Activated effector memory CD4-positive, alpha-beta T cell treated with anti-CD3 and anti-CD28 coated beads, Interleukin-2, amount 50 U/mL, for 16 hours (primary cell): ENCODE measurements at places on chromosomes 3 and 15.

DNA sequence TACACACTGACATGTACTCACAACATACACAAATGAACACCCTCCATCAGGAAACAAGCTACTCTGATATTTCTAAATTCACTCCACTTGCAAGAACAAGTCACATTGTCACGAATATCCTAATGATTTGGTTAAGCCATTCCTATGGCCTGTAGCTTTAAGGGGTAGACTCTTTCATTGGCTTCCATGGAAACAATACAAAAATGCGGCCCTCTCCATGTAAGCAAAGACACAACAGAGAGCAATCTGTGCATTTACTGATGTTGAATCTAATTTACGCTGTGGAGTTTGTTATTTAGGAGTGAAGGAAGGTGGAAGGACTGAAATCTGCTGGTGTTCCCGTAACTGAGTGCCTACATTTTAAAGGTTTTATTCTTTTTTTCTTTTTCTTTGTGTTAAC lies 114.5 kb downstream of the FMN1 start:
- no peak for DNase-seq

DNA sequence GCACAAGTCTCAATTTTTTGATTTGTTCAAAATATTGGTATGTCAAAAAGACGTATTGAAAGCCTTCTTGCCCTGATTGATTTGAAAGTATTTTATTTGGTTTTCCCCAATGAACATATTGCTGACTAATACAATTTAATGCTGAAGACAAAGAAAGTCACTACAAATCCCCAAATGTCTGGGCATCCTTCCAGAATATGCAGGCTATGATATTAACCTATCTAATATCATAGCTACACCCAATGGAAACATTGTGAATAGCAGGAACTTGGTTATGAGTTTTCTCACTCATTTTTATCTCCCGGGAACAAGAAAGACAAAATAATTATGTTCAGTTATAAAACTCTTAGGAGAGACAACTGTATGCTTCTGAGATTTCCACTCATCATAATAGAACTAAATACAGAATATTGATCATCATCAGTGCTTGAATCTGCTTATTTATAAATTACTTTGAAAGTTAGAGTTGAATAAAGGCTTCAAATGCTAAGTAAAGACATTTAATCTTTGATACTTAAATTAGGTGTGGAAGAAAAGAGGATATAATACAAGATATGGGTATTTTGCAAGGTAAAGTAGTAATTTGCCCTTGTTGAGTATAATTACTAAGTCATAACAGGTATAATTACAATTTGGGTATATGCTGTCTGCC lies 483.9 kb downstream of the RBMS3 start:
- DNase-seq: no peak

- no peak for DNase-seq
These were observed 779.5 kb downstream of the ROBO1 start for GRCh38 chr3:78988324-78988723.

DNA sequence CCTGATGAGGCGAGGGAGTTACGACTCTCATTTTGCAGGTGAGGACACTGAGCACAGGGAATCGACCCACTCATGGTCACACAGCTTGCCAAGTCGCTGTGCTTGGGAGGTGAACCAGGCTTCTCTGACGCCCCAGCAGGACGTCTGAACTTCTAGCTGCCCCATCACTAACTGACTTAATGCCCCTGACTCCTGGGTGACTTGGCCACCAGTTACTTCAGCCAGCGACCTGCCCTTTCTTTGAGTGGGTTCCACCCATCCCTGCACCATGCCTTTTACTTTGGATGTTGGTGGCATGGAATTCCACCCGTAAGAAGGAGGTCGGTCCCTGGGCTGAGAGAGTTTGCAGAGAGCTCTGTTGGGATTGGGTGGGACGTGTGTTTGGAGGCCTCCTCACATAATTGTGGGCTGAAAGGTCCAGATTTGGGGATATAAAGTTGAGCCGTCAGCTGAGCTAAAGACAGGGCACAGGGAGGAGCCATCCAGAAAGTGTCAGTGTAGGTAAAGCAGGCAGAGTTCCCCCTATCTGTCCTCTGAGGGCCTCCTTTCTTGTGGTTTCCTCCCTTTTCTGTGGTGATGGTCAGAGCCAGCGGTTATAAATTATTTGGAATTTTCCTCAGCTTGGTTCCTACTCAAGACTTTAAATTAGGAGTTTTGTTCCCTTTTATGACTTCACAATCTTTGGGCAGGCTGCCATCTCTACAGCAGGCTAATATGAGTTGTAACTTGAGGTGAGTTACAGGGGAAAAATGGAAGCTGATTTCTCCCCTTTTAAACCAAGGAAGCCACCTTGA lies 55.0 kb downstream of the FLNB start:
- no peak for DNase-seq

DNA sequence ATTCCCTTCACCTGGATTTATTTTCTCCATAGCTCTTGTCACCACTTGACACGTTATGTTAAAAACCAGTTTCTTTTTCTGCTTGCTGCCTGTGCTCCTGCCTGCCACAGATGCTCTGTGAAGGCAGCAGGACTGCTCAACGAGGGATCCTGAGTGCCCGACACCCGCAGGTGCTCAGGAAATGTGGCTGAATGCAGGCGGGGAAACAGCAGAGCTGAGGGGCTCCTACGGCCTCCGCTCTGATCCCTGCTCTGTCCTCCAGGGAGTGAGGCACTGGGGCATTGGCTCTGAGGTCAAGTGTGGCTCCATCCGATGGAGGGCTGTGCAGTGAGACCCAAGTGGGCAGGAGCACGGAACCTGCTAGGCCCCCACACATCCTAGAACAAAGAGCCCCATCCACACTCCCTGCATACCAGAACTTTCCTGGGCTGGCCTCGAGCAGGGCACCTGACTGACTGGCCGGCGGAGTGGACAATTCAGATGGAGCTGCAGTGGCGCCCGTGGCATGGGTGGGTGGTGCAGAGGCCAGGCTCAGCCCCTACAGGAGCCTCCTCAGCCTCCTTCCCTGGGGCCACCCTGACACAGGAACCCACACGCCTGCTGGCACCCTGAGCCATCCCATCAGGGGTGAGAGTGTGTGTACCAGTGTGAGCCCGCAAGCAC lies 27.9 kb downstream of the IQSEC1 start:
- DNase-seq: no peak

DNA sequence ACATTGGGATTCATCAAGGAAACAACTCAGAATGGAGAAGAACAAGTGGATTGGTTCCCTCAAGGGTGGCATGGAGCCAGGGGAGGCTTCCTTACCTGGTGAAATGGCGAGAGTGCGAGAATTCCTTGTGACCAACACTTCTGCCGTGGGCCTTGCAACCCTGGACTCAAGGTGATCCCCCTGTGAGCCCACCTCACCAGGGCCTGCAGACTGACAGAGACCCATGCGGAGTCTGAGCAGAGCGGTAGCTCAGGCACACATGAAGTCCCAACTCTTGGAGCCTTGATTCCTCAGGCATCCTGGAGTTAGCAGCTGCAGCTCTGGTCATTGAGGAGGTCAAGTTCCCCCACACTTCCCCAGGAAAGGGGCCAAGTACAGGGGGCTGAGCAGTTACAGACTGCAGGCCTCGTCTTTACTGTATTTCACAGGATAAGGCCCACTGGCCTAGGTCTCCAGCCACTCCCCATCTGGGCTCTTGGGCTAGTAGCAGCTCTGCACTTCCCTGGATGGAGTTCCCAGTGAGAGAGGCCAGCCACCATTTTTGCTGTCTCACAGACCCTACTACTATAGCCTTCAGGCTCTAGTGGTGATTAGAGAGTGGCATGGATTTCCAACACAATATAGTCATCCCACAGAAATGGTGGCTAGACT lies 269.5 kb upstream of the DCBLD2 start:
- no peak for DNase-seq

- no peak for DNase-seq
These were observed 139.8 kb upstream of the PRR20G start for GRCh38 chr3:127427666-127428065.

DNA sequence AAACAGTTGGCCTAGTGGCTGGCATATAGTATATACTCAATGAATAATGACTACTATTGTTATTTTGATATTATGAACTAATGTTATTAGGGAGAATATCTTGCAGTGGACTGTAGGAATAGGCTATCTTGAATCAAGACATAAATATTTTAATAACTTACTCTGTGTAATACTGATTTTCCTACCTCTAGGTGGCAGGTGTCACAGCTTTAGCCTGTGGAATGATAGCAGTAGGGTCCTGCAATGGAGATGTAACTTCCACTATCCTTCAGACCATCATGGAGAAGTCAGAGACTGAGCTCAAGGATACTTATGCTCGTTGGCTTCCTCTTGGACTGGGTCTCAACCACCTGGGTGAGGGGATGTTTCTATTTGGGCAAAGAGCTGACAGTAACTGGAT lies 6.5 kb downstream of the PSMD2 start:
- no peak for DNase-seq

- DNase-seq: no peak
These were observed 220.2 kb upstream of the LRTM1 start for GRCh38 chr3:55147856-55148720.

DNA sequence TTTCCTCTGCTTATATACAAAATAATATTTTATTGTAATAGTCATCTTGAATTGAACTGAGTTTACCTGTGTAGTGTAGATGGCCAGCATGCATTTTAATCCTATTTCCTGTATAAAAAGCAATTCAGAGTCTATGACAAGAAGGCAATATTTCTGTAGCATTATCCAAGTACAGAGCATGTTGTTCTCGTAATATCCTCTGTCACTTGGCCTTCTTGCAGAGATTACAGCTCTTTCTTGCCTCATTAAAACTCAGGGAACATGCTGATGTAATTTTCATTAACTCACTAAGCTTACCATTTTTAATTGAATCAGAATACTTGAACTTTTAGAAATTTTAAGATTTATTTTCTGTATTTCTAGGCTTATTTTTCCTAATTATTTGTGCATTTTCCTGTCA lies 203.3 kb upstream of the AGTR1 start:
- DNase-seq: no peak

- DNase-seq: no peak
These were observed 23.7 kb upstream of the FBXL22 start for GRCh38 chr15:63573533-63573932.

GRCh38 chr3:43023746-43024145 lies 44.6 kb downstream of the GASK1A start:
- no peak for DNase-seq
